Posterior cingulate gyrus (tissue), 11 donors: ENCODE measurements at places on chromosomes 11 and 22.

DNA sequence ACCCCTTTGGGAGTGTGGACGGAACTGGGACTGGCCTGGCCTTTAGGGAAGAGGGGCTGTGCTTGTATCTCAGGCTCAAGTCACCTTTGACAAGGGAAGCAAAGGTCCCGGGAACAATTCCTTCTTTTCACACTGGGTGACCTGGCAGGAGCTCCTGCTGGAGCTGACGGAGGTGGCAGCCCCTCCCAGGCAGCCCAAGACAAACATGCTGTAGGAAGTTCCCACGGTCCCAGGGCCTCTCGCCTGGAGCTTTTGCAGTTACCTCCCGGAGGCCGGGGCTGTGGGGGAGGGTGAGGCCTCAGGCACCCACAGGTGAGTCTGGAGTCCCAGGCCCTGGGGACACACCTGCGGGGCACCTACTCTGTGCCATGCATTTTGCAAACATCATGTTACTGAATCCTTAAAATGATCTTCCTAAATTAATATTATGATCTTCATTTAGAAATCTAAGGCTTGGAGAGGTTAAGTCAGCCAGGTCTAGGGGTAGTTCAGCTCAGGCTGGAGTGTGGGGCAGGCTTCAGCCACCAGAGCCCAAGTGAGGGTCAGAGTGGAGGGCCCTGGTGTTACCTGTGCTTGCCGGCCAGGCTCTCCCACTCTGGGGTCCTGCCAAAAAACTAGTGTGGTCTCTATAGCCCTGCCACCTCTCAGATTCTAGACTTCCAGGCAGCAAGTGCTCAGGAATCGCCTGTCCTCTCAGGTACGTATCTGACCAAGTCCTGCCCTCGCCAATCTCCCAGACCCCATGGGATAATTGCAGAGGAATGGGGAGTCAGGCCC is 15.7 kb upstream of the MYEOV start:
- no peak for DNase-seq

DNA sequence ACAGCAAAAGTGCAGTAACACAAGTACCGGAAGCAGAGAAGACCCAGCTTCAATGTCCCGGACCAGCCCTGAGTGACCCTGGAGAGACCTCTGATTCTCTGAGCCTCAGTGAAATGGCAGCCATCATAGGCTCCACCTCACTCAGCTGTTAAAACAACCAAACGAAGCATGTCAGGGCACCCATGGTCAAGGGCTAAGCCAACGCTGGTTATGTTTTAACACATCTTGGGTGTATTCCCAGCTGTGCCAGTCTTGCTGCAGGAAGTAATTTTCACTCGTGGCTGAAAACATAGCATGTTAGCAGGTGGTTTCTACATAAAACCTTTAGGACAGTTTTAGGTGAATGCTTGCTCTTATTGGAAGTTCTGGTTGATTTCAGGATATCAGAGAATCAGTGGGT is 30.9 kb downstream of the LMO2 start:
- DNase-seq = no peak

GRCh38 chr11:114106986-114107385 is 47.5 kb downstream of the ZBTB16 start:
- DNase-seq = no peak

DNA sequence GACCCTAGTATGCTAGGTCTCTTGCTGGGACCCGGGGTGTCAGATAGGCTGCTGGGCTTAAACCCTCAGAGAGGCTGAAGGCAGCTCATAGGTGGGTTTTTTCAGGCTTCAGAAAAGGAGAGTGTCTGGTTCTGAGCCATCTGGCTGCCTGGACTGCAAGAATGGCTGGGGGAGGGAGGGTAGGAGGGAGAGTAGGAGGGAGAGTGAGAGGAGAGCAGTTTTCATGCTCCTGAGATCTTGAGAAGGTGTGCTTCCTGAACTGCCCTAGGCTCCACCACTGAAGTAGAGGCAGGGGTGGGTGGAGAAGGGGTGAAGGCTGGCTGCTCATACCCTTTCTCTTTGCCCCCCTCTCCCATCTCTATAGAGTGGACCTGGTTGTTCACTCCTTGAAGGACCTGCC is 4.6 kb downstream of the HMBS start:
- DNase-seq = no peak

DNA sequence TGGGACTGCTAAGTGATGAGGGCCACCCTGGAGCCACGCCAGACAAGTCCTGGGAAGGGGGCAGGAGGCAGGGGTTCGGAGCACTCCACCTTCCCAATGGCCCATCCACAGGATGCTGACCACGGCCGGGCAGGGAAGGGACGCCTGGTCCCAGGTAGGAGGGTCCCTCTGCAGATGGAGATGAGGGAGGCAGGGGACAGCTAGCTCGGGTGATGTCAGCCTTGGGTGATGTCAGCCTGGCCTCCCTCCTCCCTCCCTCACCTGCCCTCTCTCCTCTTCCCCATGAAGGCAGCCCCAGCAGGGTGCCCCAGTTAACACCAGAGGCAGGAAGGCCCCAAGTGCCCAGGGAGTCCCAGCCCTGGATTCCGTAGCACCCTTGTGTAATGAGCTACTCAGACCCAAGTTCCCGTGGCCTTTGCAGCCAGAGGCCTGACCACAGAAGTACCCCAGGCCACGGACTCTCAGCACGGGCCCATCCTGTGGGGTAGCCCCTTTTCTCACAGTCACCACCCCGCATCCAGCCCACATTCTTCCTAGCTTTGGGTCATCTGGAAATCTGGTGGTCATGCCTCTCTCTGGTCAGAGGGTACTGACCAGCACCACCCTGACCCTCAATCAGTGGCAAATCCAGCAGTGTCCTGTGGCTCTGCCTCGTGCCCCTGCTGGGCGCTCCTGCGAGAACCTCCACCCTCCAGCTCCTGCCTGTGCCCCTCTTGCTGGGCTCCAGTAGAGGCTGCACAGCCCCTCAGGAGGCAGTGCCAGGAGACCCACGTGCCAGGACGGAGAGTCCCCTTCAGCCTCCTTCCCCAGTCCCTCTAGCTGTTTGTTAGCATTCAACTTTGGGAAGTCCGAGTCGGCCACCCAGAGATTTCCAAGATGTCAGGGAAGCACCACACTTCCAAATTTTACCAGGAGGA is 47.4 kb downstream of the SHANK2 start:
- no peak for DNase-seq

- no peak for DNase-seq
Measured at GRCh38 chr11:119783466-119784400, 54.7 kb upstream of the NECTIN1 start.

DNA sequence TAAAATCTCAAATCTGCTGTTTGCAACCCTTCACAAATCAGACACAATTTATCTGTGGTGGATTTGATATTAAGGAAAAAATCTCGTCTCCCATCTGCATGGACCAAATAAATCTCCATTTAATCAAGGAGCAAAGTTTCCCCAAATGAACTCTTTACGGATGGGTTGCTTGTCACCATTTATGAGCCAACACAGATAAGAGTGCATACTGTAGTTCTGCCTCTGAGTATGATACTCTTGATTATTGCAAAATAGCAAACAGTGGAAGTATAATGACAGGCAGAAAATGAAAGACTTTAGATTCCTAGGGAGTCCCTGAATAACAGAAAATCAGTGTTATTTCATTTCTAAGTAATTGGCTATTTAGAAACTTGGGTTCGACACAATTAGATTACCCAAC is 1395.9 kb downstream of the FAM181B start:
- DNase-seq = no peak

- DNase-seq = no peak
Measured at GRCh38 chr11:61335355-61335710, 2.3 kb downstream of the TKFC start.

DNA sequence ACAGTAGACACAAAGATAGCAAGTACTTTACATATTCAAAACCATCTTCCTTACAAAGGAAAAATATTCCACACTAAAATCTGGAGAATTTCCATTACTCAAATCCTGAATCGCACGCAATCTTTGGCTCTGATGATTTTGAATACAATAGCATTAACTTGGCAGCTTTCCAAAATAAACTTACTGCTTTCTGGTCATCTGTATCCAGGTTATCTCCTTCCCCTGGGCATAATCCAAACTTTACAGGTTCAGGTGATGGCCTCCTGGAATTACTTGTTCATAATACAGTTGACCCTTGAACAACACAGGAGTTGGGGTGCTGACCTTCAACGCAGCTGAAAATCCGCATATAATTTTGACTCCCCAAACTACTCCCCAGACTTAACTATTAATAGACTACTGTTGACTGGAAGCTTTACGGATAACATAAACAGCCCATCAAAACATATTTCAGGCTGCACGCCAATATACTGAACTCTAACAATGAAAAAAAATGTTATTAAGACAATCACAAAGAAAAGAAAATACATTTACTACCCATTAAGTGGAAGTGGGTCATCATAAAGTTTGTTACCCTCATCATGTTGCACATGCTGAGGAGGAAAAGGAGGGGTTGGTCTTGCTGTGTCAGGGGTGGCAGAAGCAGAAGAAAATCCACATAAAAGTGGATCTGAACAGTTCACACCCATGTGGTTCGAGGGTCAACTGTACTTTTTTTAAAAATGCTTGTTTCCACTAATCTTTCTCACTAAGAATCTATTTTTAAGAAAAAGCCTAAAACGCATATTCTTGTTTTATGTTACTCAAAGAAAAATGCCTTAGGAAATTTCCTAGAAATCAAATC is 6.5 kb downstream of the MTMR2 start:
- no peak for DNase-seq

DNA sequence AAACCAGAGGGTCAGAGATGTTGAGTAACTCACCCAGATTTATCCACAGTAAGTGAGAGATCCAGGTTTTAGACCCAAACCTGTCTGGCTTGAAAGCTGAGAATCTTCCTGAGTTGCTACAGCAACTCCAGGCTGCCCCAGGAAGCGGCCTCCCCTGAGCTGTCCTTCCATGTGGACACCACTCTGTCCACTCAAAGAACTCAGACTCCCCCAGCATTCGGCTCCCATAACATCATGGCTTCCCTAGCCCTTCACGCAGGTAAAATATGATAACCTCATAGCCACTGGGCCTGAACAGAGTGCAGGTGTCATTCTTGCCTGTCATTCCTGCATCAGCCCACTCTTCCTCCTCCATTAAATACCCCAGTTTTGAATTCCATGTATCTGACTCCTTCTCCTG is 657.8 kb downstream of the TBC1D22A start:
- DNase-seq = no peak

GRCh38 chr11:22878604-22879003 is 18.3 kb upstream of the CCDC179 start:
- no peak for DNase-seq
